ENCODE measurements at places on chromosomes 1 and 21.

DNA sequence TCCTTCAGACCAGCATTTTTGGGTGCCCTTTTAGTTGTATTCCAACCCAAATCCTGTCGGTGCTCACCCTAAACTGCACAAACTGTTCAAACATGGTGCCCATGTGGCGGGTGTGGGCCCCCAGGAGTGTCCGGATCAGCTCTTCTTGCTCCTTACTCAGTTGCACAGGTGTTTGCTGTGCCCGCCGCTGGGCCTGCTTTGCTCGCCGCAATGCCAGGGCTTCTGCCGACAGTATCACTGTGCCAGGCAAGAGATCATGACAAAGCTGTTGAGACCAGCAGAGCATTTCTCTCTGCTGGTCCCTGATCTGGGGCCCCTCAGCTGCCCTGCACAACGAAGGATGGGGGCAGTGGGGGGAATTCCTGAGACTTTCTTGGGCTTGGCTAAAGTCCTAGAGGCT, 4.9 kb downstream of the NR1I3 start:
- no peak for DNase-seq

- no peak for DNase-seq
These were observed 23.8 kb downstream of the PRDM2 start for GRCh38 chr1:13723810-13724209.

DNA sequence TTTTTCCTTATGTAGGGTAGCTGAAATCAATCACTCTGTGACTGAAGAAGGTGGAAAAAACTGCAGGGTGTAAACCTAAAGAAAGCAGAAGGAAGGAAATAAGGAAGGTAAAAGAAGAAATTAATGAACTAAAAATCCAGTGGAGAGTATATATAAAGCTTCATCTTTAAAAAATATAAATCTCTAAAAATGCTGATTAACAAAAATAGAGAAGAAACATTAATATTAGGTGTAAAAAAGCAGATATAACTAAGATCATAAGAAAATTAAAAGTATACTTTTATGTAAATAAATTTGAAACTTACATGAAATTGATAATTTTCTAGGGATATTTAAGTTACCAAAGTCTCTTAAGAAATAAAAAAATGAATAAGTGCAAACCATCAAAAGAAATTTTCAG, 159.8 kb downstream of the GALNT2 start:
- DNase-seq = no peak

DNA sequence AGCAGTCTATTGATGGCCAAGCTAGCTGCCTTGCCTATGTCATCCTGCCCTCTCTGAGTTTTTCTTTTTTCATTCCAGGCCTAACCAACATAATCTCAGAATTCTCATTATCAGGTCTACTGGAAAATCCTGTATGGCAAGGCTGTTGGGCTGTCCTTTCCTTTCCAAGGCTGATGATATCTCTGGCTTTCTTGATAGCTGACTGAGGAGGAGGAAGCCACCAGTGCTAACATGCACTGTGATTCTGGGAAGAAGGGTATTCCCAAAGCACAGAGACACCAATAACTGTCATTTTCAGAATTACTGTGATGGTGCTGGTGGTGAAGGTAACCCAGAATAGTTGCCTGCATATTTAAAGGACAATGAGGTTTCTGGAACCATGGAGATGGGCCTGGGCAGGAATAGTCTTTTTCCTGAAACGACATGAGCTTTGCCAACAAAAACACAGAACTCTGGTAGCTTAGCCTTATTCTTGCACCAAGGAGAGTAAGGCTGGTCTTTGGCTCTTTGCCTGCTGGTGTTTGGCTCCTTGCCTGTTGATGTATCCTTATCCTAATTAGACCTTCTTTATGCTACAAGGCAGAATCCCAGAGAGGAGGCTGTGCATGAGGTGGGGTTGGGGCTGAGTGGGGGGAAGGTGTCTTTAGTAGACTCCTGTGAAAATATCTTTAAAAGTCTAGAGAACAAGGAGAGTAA, 157.4 kb downstream of the TNFSF18 start:
- no peak for DNase-seq

- no peak for DNase-seq
These were observed 65.6 kb upstream of the USP24 start for GRCh38 chr1:55280731-55281130.

DNA sequence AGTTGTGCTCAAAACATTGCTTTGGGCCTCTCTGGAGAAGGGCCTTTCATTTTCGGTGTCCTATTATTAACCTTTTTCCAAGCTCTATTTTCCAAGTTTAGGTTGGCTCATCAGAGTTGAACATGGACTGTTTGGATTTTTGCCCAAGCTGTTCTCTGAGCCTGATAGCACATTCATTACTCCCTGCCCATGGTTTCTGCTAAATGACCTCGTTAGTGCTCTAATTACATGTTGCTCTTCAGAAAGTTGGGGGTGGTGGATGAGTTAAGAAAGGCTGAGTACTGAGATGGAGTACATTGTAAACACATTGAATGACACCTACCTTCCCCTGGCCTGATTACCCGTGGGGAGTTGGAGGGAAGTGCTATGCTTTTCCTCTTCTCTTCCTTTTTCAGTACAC, 38.9 kb downstream of the LMO4 start:
- no peak for DNase-seq

Data from stimulated activated CD4-positive, alpha-beta T cell treated with anti-CD3 and anti-CD28 coated beads, TNF-alpha, amount 100 ng/mL, for 1 hour (primary cell).